ENCODE measurements at places on chromosomes 4 and X.

DNA sequence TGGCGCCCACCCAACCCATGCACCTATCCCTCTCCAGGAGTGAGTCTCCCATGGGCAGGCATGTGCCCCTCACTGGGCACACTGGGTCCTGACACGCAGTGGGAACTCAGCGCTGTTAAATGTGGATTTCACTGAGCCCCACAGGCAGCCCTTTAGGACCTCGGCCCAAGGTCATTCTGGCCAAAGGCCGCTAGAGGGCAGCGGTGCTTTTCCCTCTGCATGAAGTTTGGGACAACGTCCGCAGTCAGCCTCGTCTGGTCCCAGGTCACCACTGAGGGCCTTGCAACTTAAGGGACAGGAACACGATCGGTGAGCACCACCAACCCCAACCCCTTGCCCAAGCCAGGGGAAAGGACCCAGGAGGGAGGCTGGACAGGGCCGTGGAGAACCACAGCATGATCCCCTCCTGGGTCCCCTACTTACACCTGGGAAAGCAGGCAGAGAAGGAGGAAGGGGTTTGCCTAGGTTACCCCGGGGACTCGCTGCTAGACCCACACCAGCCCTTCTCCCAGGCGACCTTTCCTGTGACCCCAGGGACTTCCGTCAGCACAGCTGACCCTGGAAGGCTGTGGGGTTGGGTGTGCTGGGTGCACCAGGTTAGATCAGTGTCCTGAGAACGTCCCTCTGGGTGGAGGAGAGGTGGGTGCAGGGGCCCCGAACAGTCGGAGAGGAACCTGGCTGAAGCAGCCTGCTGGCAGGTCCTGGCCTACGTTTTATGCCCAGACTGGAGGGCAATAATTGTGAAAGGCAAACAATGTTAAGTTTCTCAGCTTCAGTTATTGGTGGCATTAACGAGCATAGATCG, 24.0 kb downstream of the CYTL1 start:
- no peak for DNase-seq

GRCh38 chr4:75658876-75659275, 14.3 kb downstream of the G3BP2 start:
- no peak for DNase-seq

DNA sequence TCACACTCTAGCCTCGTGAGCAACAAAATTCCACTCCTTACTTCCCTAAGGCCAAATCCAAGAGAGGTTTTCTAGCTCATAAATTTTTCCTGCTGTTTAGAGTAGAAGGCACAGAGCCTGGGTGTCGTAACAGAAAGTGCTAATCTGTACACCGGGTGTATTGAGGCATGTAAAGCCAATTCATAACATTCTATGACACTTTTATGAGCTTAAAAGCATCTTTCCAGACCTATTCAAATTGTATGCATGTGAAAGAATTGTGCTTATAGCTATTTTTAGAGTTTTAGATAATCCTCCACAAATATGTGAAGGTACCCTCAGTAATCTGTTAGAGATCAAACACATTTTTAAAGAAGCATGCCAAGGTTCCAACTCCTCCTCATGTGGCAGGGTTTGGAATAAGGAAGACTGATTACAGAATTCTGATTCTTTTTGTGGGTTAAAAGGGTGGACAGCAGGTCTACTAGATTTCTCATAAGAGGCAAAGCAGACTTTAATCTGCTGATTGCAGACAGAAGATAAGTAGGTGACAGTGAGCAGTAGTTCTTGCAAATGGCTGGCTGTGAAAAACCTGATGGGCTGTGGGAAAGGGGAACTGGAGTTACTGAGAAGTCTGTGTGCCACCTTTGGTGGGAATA, 25.5 kb upstream of the LRCH2 start:
- DNase-seq: peak; percentile 39

- DNase-seq: peak; percentile 16
Observed at GRCh38 chrX:34578237-34578636, 78.8 kb downstream of the TMEM47 start.

- no peak for DNase-seq
Observed at GRCh38 chr4:119246177-119246733, 33.7 kb downstream of the USP53 start.

DNA sequence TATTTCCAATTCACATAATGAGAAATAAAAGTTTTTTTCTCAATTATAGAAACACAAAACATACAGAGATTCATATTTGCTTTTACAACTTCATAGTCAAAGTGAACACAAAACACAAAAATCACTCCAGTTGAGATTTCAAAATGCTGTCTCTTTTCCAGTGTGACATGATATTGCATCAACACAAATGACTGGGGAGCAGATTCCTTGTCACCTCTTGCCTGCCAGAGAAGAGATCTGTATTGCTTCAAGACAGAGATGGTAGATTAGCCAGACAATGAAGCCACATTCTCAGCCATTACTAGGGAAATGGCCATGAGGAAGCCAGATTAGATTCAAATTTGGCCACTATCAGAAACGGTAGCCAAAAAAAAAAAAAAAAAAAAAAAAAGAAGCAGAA, 2313.1 kb upstream of the AGA start:
- DNase-seq: no peak

DNA sequence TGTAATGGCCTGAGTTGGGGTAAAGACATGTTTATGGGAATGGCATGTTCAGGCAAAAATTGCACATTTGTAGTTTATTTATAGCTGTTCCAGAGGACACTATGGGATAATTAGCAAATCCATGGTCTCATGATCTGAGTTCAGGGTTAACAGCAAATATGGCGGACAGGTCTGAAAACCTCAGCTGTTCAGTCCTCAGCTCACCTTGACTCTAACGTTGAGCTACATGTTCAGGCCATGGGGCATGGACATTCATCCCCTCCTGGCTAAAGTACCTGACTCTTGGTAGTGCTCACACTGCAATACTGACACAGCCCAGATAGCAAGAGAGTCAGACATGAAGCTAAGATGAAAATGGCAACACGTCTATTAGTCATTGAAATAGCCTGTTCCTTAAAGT, 161.6 kb upstream of the GPC4 start:
- no peak for DNase-seq

DNA sequence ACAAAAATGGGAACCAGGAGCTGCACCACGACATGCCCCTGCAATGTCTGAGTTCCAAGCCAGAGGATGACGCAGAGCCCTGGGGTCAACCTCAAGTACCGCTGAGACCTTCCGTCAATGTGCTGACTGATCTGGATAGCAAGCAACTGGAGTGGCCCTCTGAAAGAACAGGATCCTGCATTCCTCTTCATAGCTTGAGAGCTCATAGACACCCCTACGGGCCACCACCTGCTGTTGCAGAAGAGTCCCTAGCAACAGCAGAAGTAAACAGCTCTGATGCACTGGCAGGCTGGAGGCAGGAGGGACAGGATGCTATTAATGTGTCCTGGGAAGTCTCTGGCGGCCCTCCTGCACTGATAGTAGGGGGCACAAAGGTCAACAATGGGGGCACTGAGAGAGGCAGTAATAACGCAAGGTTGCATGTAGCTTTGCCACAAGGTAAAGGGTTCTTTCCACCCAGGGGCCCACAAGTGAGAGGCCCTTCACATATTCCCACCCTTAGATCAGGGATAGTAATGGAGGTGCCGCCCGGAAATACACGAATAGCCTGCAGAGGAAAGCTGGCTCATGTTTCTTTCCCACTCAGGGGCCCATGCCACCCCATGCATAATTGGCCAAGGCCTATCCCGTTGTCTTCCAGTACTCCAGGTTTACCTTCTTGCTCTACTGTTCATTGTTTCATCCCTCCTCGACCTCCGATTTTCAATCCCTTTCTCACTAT, 1.3 kb downstream of the PRR32 start:
- DNase-seq: no peak

DNA sequence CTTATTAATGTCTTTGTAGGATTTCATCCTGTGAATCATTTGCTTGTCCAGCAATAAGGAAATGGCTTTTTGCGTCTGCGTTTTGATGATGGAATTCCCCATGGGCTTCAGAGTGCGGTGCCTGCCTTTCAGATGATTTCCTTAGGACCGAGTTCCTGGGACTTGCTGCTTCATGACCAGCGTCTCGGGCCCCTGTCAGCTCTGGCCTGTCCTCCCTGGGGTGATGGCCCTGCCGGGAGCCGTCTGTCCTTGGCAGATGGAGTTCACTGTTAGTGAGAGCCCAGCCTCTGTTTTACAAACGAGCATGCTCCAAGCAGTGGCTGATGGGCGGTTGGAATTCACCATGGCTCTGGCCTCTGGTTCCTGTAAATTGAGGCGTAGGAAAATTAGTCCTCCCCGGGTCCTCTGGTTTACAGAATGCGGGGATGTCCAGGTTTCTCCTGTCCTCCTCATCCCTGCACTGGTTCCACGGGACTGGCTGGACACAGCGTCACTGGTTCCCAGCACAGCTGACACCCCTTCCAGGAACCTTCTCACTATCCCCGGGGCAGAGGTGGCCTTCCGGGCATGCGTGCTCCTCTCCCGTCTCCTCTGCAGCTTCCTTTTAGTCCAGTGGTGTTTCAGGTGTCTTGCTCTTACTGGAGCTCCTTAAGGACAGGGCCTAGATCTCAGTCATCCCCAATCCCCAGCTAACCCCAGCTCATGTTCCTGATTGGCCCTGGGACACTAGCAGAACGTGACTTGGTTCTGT, 34.9 kb downstream of the TBC1D14 start:
- DNase-seq: no peak

GRCh38 chr4:157300701-157301100, 80.2 kb downstream of the GRIA2 start:
- DNase-seq: no peak

GRCh38 chr4:140581078-140581477, 12.3 kb upstream of the UCP1 start:
- no peak for DNase-seq

- DNase-seq: no peak
Observed at GRCh38 chr4:76709772-76710090, 188.2 kb downstream of the SOWAHB start.

DNA sequence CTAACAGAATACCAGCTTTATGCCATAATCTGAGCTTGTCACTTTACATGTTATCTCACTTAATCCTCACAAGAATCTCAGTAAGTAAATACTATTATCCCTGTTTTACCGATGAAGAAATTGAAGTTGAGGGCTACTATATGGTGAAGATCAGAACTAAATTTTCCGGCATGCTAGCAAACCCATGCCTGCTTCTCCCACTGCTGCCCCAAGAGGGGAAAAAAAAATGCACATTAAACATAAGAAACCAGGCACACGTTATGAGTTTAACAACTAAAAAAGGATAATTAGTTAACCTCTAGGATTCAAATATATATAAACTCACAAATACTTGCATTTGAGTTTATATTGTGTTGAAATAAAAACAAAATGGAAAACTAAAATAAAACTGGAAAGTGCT, 10.8 kb downstream of the SLC10A7 start:
- DNase-seq: no peak

GRCh38 chr4:26503844-26504243, 13.6 kb upstream of the CCKAR start:
- no peak for DNase-seq

- peak; percentile 1 for DNase-seq
Observed at GRCh38 chr4:92101737-92102172, 202.0 kb upstream of the GRID2 start.

- no peak for DNase-seq
Observed at GRCh38 chr4:76993787-76994641, 44.5 kb downstream of the SEPTIN11 start.

DNA sequence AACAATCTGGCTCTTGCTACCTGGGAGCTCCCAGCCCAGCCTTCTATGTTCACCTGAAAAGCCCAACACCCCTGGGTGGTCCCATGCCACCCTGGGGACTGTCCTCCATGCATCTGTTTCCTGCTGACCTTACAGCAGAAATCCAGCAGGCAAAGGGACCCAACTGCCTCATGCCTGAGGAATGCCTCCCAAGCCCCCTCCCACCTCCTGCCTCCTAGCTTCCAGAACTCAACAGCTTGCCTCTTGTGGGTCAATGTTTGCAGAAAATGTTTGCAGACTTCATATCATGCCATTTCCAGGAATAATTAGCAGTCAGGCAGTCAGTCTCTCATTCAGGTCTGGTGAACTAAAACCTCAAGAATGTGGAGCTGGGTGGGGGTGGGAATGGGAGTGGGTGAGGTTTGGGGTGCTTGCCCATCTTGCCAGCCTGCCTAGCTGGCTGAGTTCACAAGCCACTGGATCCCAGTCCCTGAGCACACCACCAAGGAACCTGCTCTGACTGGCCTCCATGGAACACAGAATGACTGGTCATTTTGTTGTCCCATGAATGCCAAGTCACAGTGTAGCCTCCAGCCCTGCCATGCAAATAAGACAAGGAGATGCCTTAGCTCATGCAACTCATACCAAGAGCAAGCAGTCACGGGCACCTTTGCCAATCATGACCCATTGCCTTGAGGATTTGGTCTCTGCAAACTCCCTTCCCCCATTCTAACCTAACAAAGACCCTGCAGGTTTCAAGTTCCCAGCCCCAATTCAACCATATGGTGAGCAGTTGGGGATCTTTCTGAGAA, 12.1 kb upstream of the PLAC1 start:
- peak; percentile 67 for DNase-seq

GRCh38 chr4:13733817-13734216, 106.3 kb upstream of the BOD1L1 start:
- DNase-seq: peak; percentile 3

GRCh38 chrX:53795576-53795975, 109.1 kb upstream of the HUWE1 start:
- DNase-seq: no peak

DNA sequence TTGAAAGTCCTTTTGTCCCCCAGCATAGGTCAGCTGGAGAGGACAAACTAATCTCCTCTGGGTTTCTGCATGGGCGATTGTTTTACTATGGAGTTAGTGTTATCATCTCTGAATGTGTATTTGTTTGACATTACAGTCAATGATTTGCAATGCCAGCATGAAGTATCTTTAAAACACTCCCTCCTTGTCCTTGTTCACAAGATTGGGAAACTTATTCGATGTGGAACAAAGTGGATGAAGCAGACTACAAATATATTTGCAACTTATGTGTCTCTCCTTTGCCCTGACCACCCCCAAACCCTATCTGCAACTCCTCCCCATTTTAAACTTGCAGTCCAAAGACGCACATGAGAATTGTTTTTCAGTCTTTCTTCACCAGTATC, 1.5 kb upstream of the PITX2 start:
- DNase-seq: no peak

- DNase-seq: no peak
Observed at GRCh38 chr4:54255881-54256280, 26.8 kb downstream of the PDGFRA start.

- no peak for DNase-seq
Observed at GRCh38 chr4:185781555-185782215, 30.3 kb downstream of the SORBS2 start.

GRCh38 chrX:77446908-77447652, at the start of gene FGF16:
FGF16 (plus strand) TSS chrX:77447389; CDS start chrX:77447675, 286 bp downstream.
- no peak for DNase-seq

DNA sequence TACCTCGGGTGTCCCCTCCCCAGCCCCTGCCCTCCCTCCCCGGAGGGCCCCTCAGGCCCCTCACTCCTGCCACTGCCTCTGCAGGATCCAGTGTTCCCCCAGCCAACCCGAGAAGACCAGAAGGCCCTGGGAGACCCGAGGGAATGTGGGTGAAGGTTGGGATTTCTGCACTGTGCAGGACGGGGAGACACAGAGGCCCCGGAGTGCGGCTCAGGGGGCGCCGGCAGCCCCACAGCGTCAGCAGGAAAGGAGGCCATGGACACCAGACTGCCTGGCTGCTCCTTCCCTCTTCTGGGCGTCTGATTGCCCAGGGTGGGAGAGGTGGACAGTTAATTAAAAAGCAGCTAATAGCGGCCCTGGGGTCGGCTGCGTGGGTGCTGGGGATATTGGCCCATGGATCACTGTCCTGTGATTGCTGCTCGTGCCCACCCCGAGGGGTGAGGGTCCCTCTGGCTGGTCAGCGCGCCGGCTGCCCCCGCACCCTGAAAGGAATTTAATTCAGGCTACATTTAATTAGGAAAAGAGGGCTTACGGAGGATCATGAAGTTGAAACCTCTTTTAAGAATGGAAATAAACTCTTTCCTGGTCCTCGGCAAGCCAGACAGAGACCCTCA, 57.8 kb upstream of the NKX1-1 start:
- DNase-seq: no peak

GRCh38 chr4:8871417-8872401, at the start of gene HMX1:
HMX1 (minus strand) TSS chr4:8871839; CDS start chr4:8871614, 225 bp downstream.
- DNase-seq: no peak

Measured in GM04504 (cell line).